HepG2 (cell line): ENCODE measurements at places on chromosomes 5 and 9.
A peak's percentile ranks its signal among the peaks of the same experiment; 100 is the strongest.

DNA sequence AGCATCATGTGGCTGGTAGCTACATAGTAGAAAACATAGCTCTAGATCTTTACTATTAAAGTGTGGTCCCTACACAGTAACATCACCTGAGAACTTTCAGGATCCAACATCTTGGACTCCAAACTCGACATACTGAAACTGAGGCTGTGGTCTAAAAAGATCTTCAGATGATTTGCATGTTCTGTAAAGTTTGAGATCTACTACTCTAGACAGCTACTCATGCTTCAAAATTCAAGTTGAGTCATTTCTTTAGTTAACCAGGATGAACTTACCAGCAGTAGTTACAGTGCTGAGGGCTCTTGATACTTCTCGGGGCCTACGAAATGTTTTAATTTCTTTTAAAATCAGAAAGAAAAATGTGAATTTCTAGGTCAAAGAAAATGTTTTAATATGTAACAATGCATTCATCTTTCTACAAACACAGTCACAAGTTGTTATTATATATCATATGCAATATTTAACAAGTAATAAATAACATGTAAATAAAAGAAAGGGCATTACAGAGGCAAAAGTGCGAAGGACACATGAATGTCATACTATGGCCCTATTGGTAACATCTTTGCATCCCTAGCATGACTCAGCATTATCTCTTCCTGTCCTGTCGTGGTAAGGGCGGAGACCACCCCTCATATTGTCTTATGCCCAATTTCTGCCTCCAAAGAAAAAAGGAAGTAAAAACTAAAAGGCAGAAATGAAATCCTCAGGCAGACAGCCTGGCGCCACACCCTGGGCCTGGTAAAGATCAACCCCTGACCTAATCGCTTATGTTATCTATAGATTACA is 563.9 kb upstream of the TLE4 start:
- DNase-seq = no peak

DNA sequence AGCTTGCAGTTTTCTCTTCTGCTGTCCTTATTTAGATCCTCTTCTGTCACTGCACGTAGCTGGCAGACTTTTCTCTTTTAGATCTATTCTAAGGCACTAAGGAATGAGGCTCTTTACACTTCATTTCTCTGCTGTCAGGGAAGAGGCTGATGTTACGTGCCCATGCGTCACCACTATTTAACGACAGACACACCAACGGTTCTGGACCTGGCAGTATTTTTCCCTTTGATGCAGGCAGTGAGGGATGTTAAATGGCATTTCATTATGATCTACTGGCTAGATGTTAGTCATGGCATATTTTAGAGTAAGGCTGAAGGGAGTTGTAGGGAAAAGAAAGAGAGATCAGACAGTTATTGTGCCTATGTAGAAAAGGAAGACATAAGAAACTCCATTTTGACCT is 8.2 kb upstream of the CRHBP start:
- no peak for DNase-seq

DNA sequence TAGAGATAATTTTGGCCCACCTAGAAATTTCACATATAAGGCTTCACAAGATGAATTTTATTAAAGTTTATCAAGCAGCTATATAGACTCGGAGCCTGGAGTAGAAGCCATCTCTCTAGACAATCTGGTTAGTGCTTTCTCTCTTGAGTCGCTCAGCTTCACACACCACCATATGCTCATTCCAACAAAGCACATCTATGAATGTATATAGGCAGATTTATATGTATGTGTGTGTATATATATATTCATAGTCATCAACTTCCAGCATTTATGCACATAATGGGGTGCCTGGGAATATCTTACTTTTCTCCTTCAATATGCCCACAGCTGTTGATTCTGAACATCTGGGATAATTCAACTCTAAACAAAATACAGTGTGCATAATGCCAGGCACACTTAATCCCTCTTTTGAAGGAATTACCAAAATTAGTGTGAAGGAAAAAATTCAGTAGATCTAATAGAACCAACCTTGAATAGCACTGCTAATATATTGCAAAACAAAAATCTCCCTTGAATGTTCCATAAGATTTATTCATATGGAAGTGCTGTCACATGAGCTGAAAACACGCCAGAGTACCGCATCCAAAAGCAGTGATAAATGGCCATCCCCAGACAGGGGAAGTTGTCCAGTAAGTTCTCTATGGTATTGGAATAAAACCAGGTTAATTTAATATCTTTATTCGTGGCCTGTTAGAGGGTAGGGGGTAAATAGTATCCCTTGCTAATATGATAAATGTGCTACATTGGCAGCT is 56.0 kb upstream of the MOCS2 start:
- no peak for DNase-seq

DNA sequence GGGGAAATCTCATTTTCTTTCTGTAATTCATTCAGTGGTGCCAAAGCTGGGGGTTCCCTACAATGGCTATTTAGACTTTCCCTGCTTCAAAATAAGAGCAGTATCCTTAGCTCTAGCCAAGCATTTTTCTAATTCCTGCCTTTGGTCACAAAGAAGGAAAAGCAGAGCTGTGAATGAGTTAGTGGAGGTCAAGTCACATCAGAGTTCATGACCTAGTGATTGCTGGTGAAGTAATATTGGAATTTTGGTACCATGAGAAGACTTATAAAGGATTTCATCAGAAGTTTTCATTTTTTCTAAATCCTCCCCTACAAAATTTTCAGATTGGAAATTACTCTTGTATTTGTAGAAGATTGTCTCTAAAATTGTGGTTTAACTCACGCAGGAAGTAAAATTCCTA is 28.0 kb downstream of the DNAJC21 start:
- DNase-seq = no peak

DNA sequence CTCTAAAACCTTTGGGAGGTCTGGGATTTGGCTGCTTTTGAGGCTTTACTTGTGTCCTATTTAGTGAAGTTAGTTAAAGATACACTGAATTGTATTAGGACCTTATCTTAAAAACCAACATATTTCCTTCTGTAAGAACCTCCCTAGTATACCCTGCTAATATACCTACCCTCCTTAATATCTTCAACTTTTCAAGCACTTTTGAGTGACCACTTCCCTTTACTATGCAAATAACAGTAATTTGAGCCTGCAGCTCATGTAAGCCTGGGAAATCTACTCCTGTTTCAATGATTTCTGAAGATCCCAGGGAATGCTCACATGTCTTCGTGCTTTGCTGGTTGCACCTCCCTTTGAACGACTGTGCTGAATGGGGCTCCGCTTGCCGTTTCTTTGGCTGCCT is 358.5 kb downstream of the YTHDC2 start:
- no peak for DNase-seq

- DNase-seq = peak; percentile 19
These were observed 27.3 kb downstream of the NADK2 start for GRCh38 chr5:36214436-36214835.

DNA sequence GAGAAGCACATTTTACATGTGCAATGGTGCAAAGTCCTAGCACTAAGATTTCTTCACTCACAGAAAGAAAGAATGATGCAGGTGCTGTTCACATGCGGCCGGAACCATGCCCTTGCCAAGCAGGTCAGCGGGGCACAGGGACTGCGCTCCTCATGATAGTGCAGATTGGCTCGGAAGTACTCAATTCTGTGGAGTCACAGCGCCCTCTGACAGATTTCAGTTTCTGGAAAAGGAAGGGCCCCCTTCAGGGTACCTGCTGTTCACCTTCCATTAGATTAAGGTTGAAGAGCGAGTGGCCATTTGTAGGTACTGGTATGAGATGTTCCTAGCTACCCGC is 75.7 kb downstream of the TMC1 start:
- DNase-seq = no peak

GRCh38 chr9:113166039-113166438 is 15.2 kb downstream of the SLC31A2 start:
- no peak for DNase-seq

- DNase-seq = no peak
These were observed at the start of gene MCIDAS for GRCh38 chr5:55226934-55227663. Gene MCIDAS (minus strand): TSS chr5:55227315. CDS start chr5:55227138, 177 bp downstream.

GRCh38 chr9:72119853-72120252 is 29.4 kb upstream of the GDA start:
- DNase-seq = no peak

DNA sequence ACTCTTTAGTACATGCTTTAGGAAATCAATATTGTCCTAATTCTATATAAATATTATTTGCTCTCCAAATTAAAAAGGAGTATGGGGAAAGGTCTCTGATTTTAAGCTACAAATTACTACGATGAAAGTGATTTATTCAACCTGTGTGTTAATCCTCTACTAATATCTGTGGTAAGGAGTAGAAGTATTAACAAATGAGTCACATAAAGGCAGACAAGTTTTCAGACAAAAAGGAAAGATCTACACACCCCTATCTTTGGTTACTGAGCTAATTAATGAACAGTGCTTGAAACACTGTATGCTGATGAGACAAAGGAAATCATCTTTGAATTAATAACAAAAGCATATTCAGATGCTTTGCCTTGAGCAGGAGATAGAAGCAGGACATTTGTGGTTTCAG is 15.9 kb downstream of the LOX start:
- no peak for DNase-seq

GRCh38 chr5:32421075-32421474 is 23.5 kb downstream of the ZFR start:
- no peak for DNase-seq

GRCh38 chr5:117455236-117456233 is 880.9 kb upstream of the SEMA6A start:
- peak; percentile 22 for DNase-seq
